ENCODE measurements at places on chromosomes 4 and X.

DNA sequence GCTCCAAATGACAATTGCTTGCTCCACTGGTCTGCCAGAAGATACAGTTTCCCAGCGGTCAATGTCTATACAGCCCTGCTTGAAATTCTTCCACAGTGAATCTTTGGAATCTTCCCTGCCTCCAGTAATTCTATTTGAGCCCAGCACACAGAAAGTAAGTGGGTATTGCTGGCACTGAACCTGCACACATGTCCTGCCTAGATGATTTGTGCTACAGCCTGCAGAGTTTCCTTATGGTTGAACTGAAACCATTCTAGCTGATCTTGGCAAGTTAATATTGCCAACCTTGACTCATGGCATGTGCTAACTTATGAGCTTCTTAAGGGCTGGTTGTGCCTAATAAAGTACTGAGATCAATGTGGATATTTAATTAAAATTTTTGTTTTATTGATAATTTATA is 553.8 kb upstream of the GNPDA2 start:
- DNase-seq, result no peak

- DNase-seq, result no peak
Observed at GRCh38 chrX:19912-20571, 261.1 kb upstream of the PLCXD1 start.

GRCh38 chr4:42123071-42123644 is 29.3 kb downstream of the BEND4 start:
- no peak for DNase-seq

DNA sequence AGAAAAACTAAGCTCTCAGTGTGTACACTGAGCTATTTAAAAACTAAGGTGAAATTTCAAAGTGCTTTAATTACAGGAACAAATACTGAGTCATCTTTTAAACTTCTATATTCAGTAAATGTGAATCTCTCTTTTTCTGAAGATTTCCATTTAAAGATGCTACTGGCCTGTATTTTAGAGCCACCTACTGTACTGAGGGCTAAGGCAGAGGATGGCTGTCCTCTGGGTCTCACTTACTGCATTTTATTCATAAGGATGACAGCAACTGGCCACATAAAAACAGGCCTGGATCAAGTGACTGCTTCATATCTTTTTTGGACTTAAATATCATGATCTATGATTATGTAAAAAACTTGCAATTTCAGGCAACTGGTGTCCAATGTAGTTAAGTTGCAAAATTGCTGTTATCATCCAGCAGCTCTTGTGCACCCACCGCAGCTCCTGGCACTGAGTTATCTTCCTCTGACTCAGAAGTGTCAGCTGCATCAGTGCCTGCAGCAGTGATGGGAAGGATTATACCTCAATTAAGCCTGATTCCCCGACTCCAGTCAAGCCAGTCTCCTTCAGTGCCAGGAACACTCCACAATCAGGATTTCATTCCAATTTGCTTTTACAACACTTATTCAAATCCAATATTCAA is 1073.7 kb downstream of the PDHA2 start:
- peak; percentile 2 for DNase-seq

- DNase-seq, result no peak
Observed at GRCh38 chrX:79182616-79183015, 38.1 kb downstream of the GPR174 start.

DNA sequence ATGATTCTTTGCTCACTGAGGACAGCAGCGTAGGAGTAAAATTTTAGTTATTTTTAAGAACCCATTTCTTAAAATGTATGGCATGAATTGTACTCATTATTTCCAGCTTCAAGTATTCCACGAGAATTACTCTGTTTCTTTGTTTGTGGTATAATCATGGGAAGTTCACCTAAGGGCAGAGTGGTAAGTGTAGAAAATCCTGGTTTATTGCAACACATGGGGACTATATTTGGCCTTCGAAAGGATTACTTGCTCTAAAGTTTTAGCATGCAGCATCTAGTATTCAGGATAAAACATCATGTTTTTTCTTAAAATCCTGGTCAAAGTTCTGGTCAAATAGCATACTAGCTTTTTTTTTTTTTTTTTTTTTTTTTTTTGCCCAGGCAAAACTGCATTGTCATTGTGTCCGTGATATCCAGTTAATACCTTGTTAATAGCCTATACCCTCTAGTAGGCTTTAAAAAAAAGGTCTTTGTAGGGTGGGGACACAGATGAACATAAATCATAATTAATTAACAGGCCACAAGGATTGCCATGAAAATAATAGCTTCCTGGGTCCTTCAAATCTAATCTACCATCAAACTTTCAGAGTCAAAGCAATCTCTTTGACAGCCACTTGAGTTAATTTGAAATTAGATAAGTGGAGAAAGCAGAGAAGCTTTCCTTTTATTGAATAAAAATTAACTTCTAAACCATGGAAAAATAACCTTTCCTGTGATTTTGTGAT is 44.6 kb upstream of the VEGFC start:
- no peak for DNase-seq

DNA sequence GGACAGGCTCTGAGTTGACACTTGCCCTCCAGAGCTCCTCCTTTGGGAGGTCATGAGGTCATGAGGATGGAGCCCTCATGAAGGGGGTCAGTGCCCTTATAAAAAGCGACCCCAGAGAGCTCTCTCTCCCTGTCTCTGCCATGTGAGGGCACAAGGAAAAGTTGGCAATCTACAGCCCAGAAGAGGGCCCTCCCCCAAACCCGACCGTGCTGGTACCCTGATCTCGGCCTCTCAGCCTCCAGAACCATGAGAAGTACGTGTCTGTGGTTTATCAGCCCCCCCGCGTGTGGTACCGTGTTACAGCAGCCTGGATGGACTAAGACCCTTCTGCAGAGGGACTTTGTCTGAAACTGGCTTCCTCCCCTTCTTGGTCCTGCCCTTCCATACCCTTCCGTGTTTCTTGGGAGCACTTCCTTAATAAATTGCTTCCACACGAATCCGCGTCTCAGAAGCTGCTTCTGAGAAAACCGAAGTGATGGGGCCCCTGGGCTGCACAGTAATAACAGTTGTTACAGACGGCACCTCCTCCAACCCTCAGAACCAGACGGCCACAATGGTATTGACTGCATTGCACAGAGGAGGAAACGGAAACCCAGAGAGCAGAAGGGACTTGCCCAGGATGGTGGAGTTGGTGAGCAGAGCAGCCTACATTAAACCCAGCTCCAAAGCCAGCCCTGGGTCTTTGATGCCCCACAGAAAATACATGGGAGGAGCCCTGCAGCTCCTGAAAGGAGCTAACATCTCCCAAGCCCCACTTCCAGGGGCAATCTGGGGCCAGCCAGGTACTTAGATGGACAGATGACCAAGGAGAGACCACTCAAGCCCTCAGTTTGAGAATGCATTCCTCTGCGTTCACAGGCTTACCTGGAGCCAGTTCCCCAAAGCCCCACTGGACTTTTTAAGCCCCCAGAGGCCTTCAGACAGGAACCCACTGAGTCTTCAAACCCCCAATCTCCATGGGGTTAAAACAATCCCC is 242.7 kb downstream of the BCOR start:
- no peak for DNase-seq
